ENCODE measurements at places on chromosomes 3 and 15. TPM values are rescaled to one million over a fixed set of nuclear protein-coding genes. Genes with fewer than 3 reads are reported as not detected.

RAD51 gene
- total RNA-seq, result 0.38 TPM

SPTBN5 gene
- total RNA-seq, result 3.5 TPM

ACOX2 gene
- 285 TPM for total RNA-seq

AGBL1 gene
- total RNA-seq, result not detected

EOMES gene
- total RNA-seq, result 0.08 TPM

KBTBD12 gene
- total RNA-seq, result 0.05 TPM

- no peak for DNase-seq
Observed at GRCh38 chr3:9142362-9142761, 107.1 kb downstream of the SRGAP3 start.

DNA sequence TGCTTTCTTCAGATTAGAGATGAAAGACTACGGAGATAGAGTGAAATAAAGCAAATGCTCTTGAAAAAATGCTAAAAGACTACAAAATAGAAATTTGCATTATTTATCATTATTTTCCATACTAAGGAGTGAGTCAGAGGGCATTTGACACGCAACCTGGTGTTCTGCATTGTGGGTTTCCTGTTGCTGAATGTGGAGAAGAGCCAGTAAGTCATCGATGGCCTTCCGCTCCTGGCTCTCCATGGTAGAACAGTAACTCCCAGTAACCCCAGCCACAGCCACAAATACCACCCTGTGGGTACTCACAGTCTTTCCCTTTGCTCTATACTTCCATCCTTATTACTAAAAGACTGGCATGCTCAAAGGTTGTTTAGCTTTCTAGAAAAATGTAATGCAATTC is 61.5 kb downstream of the CGGBP1 start:
- DNase-seq, result no peak

GRCh38 chr15:90564051-90564450 is 34.3 kb downstream of the CRTC3 start:
- DNase-seq, result no peak

DNA sequence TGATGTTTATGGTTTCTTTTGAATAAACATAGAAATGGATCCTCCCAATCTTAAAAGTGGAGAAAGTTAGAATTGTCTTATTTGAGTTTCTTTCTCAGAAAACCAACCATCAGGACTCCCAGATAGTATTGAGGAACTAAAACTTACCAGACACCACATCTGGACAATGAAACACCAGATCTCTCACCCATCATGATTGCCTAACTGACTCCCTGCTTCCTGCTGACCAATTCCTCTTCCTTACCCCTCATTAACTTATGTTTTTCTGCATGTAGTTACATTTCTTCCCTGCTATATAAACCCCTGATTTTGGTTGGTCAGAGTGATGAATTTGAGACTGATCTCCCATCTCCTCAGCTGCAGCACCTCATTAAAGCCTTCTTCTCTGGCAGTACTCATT is 242.0 kb upstream of the SETMAR start:
- no peak for DNase-seq

DNA sequence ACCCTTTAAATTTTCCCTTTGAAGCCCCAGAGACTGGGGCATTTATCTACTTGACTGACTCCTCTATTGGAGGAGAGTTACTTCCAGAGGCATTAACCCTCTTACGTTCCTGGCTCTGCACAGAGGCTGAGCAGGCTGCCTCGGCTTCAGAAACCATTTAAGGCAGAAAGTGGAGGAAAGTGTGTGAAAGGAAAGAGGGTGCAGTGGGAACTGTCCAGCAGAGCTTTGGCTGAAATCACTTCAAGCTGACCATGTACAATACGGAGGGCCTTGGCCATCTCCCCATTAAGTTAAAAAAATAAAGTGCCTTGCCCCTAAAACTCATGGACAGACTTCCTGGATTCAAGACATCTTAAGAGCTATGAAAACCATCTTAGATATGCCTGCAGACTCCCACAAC is 238.7 kb downstream of the SV2B start:
- no peak for DNase-seq

All from left lobe of liver (tissue), 2 donors.